Activated T-cell treated with anti-CD3 and anti-CD28 coated beads, Interleukin-2, amount 50 U/mL, for 72 hours (primary cell): ENCODE measurements at places on chromosomes 6 and 20.

- DNase-seq, result no peak
Measured at GRCh38 chr6:167454003-167454402, 129.1 kb downstream of the TTLL2 start.

- DNase-seq, result no peak
Measured at GRCh38 chr6:164827537-164827936, 481.9 kb downstream of the C6orf118 start.

DNA sequence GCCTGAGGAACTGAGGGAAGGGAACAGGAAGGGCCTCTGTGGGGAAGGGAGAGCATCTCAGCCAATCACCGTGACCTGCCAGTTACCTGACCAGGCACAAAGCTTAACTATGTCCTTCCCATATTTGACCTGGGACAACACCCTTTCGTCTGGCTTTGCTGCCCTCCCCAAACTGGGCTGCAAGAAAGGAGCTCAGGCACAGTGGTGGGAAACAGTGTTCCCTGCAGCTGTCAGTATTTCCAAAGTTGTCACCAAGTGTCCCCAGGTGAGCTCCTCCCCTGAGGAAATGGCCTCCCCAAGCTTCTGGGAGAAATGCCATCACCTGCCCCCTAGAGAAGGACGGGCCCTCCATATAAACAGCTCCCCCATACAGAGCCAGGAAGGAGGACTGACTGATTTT lies 17.9 kb downstream of the NCR2 start:
- DNase-seq, result no peak

GRCh38 chr6:31969712-31970603 lies 2.0 kb downstream of the DXO start:
- no peak for DNase-seq
